ENCODE measurements at places on chromosomes 5 and 9.

GRCh38 chr5:5165541-5166002 is 25.4 kb downstream of the ADAMTS16 start:
- DNase-seq: no peak

DNA sequence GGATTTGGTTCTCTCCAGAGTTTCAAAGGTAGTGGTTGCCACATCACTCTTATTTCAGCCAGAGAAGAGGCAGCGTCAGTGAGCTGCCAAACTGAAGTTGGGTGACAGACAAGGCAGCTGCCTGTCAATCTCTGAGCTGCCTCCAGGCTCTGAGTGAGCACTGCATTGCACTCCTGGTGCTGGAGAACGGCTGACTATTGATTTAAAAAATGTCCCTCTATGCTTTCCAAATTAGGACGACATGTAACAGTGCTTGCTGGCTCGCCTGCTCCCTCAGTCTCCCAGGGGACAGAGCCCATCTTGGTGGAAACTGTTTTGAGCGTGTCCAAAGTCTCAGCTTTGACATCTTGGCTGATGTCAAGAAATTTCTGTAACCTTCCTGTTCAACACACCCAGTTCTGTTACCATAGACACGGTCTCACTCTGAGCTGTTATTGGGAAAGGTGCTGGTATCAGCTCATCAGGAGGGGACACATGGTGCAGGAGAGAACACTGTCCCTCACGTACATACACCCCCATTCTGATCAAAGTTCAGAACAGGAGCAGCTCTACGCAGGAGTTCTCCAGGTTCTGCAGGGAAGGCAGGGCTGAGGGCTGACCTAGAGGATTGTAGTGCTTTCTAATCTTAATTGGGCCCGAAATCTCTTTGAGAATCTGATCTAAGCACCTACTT is 15.7 kb downstream of the PCDH12 start:
- DNase-seq: no peak

GRCh38 chr5:9617221-9617620 is 12.9 kb downstream of the TAS2R1 start:
- DNase-seq: no peak

DNA sequence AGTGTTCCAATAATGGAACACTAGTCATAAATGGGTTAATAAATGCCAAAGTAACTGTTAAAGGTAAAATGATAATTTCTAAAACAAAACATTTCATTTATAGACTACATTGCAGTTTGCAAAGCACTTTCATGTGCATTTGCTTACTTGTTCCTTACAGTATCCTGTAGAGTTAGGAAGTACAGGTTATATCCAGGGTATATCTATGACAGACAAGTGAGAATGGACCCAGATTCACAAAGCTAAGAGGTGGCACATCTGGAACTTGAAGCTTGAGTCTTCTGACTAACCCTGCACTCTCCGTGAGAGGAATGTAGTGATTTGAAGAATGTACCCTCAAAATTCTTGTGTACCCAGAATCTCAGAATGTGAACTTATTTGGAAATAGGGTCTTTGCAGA is 121.4 kb downstream of the FER start:
- no peak for DNase-seq

DNA sequence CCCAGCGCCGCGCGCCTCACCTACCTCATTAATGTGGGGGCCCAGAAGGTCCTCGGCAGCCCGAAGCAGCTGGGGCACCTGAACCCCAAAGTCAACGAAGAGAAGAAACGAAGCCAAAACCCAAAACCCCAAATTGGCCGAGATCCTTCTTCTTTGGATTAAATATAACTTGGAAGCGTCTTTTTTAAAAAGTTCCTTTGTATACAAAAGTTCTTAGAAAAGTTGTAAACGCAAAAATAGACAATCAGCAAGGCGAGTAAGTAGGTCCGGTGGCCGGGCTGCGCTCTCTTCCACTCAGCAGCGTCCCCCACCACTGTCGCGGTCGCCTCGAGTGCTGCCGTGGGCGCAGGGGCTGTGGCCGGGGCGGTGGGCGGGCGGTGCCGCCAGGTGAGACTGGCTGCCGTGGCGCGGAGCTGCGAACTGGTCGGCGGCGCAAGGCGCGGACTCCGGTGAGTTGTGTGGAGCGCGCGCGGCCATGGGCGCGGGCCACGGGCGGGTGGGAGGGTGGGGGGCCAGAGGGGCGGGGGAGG is 360 bp downstream of the KLF4 start:
- no peak for DNase-seq

GRCh38 chr5:55173687-55174230 is 782 bp upstream of the CDC20B start:
- no peak for DNase-seq

DNA sequence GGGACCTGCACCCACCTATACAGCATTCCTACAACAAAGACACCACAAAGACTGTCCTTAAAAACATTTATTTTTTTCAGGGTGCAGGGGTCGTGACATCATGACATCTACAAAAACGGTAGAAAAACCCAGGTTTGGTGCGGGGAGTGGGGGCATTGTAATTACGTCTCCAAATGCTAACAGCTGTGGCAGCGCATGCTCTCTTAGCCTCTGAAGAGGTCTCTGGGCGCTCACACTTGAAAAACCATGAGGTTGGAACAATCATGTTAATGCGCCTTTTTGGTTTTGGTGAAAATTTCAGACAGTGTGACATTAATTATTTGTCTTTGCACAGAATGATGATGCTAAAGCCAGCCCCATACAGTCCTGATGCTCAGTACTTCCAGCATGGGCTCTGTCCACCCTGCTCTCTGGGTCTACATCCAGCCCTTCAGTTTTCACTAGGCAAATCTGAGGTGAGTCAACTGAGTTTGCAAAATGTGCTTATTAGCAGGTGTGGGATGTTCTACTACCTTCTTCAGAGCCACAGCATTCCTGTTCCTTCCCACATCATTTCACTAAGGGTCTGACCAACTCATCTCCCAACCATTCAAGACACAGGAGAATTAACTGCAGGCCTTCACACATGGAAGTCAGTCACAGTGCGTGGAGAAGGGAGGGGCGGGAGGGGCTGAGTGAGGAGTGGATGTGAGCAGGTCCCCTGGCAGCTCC is 14.1 kb downstream of the ALDH1B1 start:
- no peak for DNase-seq

- DNase-seq: no peak
Observed at GRCh38 chr5:172690258-172691075, 49.4 kb downstream of the NEURL1B start.

DNA sequence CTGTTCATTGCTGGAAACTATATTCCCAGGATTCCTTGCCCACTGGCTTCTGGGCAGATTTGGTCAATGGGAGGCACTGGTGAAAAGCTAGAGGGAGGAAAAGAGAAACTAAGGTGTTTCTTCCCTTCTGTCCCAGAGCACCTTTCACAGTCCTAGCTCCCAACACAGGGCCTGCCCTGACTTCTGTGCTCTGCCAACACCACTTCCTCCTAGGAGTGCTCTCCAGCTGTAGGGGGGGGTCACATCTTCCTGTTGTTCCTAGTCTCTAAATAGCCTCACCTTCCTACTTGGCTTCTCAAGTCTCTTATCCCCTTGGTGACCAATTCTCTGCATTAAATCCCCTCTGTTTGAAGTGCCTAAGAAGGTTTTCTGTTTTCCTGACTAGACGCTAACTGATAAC is 115.4 kb downstream of the ADRB2 start:
- DNase-seq: no peak
